Left kidney (tissue), 8 donors: ENCODE measurements at places on chromosomes 16 and 17. TPM values are rescaled to one million over a fixed set of nuclear protein-coding genes. Genes with fewer than 3 reads are reported as not detected.

DNA sequence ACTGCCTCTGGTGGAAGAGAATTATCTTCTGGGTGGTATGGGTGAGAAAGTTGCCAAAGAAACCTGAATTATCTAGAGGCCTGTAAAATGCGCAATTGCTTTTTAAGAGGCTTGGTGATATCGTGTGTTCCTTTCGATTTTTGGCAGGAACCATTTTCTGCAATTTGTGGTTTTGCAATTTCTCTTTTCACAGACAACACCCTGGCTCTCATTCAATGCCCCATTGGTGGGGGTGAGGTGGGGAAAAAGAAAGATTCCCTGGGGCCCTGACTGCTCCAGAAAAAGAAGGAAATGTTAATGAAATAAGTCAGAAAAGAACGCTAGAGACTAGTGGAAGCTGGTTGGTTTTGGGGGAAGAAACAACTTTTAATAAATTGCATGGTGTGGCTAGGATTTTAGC, 77.4 kb downstream of the ANKFN1 start:
- no peak for DNase-seq

- no peak for DNase-seq
Observed at GRCh38 chr17:49739641-49740271, 24.2 kb downstream of the FAM117A start.

DNA sequence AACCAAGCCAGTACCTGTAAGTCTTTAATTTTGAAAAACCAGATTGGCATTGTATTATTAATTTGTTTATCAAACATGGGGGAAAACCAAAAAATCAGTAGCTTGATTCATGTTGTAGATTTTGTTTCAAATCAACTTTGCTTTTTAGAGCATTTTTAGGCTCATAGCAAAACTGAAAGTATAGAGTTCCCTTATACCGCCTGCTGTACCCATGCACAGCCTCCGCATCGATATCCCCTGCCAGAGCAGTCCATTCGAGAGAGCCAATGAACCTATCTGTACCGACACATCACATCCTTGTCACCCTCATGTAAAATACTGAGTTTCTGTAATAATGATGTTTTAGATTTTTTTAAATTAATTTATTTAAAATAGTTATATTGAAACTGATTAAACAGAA, 16.2 kb upstream of the MRC2 start:
- DNase-seq = no peak

DNA sequence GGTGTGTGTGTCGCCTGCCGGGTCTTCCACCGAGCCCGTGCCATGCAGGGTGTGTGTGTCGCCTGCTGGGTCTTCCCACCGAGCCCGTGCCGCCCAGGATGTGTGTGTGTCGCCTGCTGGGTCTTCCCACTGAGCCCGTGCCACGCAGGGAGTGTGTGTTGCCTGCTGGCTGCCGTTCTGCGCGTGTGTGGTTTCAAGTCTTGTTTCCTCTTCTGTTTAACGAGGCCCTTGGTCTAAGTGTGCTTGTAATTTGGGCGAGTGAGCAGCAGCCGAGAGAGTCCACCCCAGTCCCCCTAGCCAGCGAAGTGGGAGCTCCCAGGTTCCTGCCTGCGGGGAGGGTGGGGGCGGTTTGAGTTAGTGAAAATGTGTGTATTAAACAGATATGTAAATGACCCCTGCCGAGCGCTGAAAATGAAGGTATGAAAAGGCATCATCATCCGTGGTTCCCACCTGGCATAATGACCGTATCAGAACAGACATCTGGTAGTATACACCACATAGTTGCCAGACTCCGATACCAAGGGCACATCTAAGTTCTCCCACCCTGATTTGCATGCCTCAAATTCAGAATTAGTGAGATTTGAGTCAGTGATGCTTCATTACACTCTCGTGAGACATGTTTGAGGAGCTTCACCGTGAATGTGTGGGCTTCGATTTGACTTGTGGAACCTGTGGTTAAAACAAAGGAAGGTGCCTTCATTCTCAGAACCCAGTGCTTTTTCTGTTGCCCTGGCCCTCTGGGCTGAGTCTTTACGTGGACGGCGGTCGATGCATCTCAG, 114.5 kb upstream of the CHMP6 start:
- DNase-seq = no peak

GRCh38 chr17:67038861-67039365, 5.4 kb upstream of the CACNG1 start:
- DNase-seq = no peak

The KCNJ18 gene
- not detected for polyA plus RNA-seq

The MYL11 gene
- 0.63 TPM for polyA plus RNA-seq
